ENCODE measurements at places on chromosomes 2 and 18.

DNA sequence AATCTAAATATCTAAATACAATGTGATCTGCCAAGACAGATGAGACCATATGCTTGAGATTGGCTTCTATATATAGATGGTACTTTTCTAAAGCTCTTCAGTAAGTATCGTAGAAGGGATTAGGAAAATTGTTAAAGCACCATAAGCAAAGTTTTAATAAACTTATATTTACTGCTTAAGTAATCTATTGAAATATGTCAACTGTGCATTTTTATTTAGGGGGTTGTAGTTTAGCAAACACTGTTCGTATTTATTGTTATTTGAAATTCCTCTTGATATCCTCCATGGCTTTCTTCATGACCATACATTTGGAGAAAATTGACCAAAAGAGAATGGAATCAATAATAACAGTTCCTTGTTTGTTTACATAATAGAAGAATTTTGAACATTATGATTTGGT is 102.7 kb downstream of the MIB1 start:
- no peak for DNase-seq

DNA sequence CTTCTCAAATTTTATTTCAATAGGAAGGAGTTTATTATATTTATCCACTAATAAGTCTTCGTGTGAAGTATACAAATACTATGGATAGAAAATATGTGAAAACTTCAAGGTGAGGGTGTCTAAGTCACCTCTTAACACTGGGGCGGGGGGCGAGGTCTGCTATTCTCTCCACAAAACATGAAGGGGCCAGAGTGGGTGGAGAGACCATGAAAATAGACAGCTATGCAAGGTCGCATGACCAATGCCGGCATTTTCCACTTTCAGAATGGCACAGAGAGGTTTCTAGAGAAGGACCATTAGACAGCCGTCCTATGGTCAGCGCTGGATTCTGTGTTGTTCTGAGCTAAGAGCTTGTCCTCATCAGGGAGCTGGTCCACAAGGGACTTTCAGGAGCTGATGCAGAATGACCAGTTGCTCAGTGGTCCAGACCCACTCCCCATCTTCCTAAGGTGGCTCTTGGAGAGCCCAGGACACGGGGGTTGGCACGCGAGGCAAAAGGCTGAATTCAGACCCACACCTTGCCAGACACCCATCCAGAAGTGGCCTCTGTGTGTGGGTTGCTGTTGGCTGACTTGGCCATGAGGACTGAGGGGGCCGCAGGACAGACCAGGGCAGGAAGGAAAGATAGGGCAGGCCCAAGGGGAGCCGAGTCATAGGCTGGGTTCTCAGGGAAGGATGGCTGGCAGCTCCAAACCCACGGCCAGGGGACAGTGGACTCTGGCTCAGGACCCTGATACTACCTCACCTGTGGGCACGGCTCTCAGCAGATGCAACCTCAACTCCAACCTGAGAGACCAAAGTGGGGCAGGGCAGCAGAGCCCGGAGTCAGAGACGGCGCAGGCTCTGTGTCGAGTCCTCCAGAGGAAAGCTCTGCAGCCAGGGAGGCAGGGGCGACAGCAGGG is 69.8 kb downstream of the NDUFA10 start:
- no peak for DNase-seq

DNA sequence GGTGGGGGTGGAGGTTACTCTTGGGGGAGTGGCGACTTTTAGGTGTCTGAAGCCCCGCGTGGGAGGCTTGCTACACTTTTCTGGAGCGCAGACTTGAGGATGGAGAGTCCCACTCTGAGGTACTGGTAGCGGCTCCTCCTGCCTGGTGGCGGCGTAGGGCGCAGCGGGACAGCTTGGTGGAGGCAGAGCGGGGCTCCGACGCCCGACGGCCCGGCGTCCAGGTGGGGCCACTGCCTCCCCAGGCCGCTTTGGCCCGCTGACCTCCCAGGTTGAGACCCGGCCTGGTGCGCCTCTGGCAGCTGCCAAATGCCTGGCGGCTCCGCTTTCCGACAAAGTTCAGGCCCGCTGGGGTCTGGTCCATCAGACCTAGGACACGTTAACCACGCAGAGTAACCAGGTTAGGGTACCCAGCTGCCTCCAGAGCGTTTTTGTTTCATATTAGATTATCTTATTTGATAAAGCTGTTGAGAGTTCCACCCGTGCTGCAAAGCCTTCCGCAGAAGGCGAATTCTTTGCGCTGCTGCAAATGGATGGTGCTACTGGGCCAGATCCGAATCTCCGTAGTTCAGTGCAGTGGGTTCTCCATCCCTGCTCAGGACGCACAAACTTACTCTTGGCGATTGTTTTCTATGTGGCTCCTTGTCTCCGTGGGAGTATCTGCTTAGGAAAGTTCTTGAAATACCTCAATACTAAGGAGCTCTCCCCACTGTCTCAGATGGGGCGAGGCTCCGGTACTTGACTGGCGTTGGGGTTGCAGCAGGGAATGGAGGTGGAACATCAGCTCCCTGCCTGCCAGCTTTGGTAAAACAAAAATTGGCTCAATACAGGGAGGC is 405.9 kb downstream of the XIRP2 start:
- no peak for DNase-seq

DNA sequence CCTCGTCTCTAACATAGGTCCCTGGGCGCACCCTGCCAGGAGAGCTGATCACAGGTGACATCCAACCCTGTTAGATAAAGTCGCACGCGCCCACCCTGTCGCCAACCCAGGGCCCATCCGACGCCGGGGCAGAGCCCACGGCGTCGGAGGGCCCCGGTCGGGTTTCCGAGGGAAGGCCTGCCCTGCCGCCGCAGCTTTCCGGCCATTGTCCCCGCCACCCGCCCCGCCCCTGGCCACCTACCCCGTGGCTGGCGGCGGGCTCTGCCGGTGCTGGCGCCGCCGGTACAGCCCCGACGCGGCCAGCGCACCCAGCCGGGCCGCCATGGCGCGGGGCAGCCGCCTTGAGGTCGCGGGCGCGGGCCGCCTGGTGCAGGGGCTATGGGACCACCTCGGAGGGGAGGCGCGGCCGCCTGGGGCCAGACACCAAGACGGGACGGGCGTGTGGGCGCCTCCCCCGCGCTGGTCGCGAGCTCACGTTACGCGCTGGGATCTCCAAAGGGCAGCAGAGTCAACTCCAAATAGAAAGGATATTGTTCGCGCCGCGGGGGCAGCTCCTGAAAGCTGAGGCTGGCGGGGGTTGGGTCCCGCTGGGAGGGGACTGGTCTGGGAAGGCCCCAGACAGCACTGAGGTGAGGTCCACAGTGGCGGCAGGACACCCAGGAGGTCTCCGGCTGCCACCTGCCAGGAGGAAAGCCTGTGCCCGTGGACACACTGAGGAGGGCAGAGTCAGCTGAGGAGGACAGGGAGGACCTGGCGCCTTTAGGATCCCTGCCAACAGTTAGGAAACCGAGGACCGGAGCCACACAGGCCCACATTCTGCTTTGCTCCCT is 11.1 kb downstream of the LIMS2 start:
- no peak for DNase-seq

- DNase-seq, result no peak
Observed at GRCh38 chr2:88114889-88115288, 13.0 kb downstream of the FABP1 start.

GRCh38 chr2:211270257-211270656 is 713.9 kb downstream of the CPS1 start:
- no peak for DNase-seq

GRCh38 chr2:68193144-68193543 is 35.5 kb downstream of the PNO1 start:
- no peak for DNase-seq

- no peak for DNase-seq
Observed at GRCh38 chr2:180577567-180577966, 402.8 kb upstream of the UBE2E3 start.

- DNase-seq, result no peak
Observed at GRCh38 chr2:33158482-33159003, 211.8 kb downstream of the LTBP1 start.

DNA sequence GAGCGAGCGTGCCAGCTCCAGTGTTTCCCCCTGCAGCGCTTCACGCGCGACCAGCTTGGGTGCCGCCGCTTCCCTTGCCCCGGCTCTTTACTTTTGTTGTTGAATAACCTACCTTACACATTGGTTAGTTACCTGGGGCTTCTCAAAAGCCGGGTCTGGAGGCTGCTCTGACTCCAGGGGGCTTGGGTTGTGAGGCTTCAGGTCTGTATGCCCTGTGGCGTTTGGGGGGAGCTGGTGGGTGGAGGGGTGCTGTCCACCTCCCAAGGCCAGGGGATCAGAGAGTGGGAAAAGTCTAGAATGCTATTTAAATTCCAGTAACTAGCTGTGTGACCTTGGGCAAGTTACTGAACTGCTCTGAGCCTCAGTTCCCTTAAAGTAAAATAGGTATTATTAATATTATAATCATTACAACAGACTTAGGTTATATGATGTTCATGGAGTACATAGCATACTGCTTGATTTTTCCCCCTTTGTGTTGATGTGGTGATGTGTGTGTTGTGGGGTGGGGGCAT is 770 bp downstream of the LYPD6B start:
- DNase-seq, result no peak

GRCh38 chr18:72412927-72413326 is 131.2 kb downstream of the CBLN2 start:
- no peak for DNase-seq

- DNase-seq, result peak; percentile 6
Observed at GRCh38 chr18:21191596-21192307, 50.3 kb upstream of the GREB1L start.

DNA sequence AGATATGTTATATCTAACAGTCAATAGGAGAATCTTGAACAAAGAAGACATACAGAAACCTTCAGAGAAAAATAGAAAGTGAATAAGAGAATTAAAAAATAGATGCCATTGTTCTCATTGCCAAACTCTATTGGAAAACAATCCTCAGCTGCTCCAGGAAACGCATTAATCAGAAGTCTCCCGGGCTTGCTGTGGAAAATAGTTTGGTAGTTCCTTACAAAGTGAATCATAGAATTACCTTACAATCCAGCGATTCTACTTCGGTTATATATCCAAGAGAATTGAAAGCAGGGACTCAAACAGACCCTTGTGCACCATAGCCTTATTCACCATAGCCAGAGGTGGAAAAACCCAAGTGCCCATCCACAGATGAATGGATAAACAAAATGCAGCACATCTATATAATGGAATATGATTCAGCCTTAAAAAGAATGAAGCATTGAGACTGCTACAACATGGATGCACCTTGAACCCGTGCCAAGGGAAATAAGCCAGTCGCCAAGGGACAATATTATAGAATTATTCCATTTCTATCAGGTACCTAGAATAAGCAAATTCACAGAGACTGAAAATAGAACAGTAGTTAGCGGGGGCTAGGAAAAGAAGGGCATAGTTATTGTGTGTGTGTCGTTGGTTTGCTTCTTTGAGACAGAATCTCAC is 21.9 kb upstream of the CHRNA1 start:
- DNase-seq, result no peak

DNA sequence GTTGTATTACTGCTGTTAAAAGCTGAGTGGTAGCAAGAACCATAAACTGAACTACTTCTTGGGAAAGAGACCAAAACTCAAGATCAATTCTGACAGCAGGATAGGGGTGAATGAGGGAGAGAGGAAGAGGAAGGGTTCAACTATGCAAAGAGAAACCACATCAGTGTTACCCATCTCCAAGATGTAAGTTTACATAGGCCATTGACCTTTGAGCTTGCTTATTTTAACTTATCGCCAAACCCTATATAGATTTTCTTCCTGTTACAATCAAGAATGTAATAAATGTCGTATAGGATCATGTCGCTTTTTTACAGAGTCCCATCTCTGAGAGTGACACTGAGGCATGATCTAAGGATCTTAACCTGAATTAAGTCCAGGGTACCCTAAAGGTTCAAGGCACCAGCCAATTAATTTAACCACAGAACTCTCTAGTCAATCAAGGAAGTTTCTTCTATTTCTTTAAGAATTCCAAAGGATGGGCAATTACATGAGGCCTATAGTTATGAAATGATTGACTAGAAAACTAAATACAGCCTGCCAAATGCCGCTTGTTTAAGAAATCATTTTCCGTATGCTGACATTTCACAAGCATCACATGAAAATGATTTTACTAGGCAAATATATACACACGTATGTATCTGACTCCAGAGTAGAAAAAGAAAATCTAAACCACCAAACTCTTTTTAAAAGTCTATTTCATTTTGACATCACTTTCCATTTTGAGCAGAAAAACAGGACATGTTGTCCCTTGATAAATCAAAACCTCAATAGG is 11.8 kb downstream of the RND3 start:
- DNase-seq, result no peak

DNA sequence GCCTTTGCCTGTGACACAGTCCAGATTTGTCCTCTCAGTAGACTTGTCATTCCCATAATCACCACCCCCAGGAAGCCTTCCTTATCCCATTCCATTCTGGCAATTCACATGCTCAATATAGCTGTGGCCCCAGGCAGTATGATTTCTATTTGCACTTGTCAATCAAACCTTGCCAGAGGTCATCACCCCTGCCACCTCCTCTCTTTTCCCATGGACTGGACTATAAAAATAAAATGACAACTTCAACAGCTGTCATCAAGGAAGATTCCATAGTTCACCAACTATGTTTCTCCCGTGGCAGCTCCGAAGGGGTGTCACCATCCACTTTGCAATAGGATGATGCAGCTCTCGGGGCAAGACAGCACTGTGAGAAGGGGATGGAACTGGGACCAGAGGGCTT is 255.7 kb downstream of the CELF4 start:
- DNase-seq, result no peak

GRCh38 chr18:48875314-48875941 is 75.3 kb downstream of the SMAD7 start:
- DNase-seq, result no peak

GRCh38 chr2:19801367-19802080 is 100.3 kb downstream of the TTC32 start:
- DNase-seq, result no peak

- DNase-seq, result no peak
Observed at GRCh38 chr18:46809145-46809544, 52.3 kb upstream of the ST8SIA5 start.

GRCh38 chr2:10774394-10774793 is 38.2 kb downstream of the PDIA6 start:
- no peak for DNase-seq

GRCh38 chr2:27799646-27800010 is 28.1 kb downstream of the MRPL33 start:
- DNase-seq, result no peak

- no peak for DNase-seq
Observed at GRCh38 chr2:241321886-241322285, 6.2 kb downstream of the SEPTIN2 start.
